DMS53 (cell line): ENCODE measurements at places on chromosomes 5 and 9.

DNA sequence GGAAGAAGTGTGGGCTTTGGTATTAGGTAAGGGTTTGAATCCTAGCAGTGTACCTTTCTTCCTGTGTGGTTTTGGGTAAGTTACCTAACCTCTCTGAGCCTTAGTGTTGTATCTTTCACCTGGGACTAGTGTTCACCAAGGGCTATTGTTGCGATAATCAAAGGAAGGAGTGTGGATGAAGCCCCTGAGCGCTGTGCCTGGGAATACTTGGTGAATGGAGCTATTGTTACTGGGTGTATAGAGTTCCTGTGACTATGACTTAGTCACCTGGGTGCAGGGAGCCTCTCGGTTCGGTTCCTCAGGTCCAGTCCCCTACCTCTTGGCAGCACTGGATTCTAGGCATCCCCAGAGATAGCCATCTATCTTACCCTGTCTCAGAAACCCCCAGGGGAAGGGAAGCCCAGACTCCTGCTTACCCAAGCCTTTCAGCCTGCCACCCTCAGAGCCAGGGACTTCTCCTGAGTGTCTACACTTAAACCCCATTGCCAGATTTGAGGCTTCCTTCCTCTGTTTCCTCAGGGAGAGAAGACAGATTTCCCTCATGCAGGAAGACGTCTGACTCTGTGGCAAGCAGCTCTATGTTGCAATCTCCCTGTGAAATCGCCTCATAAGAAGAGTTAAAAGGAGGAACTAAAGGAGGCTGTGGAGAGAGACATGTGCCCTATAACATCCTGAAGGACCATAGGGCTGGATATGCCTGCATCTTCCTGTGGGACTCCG lies 181.0 kb upstream of the PITX1 start:
- no peak for DNase-seq

DNA sequence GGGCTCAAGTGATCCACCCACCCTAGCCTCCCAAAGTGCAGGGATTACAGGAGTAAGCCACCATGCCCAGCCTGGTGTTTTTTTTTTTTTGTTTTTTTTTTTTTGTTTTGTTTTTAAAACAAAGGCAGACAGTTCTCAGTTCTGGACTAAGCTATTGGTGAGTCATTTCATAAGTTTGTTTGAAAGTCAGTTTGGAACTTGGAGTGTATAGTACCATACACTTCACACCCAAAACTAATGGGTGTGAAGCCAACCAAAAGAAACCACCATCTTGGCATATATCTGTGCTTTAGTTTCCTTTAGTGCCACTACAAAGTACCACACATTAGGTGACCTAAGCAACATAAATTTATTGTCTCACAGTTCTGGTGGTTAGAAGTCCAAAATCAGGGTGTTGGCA lies 13.4 kb downstream of the MAST4 start:
- DNase-seq = no peak

- DNase-seq = peak; percentile 31
Observed at GRCh38 chr5:89283728-89284493, 400.9 kb upstream of the MEF2C start.

GRCh38 chr9:2473681-2474080 lies 147.9 kb upstream of the VLDLR start:
- no peak for DNase-seq

- no peak for DNase-seq
Observed at GRCh38 chr9:79080536-79080935, 491.2 kb upstream of the TLE4 start.

DNA sequence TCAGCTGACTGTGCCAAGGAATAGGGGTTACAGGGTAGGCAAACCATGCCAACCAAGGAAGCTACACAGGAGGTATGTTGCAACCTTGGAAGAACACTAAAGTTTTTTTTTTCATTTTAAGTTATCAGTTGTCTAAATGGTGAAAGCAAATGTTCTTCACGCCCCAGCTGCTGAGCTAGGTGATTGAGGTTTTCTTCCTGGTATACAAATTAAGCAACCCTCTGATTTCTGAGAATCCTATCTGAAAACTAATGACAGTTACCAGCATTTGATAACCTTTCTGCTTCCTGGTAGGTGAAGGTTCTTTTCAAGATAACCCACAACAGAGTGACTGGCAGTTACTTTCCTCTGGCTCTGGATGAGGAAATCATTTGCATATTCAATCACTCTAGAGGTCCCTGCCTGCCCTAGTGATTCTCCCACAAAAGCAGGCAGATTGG lies 194.9 kb downstream of the ATP10B start:
- DNase-seq = no peak

- no peak for DNase-seq
Observed at GRCh38 chr5:59238126-59238902, 655.2 kb downstream of the PDE4D start.

GRCh38 chr5:116652903-116653302 lies 78.3 kb upstream of the SEMA6A start:
- DNase-seq = no peak

GRCh38 chr9:134454476-134454857 lies 128.2 kb downstream of the RXRA start:
- no peak for DNase-seq

DNA sequence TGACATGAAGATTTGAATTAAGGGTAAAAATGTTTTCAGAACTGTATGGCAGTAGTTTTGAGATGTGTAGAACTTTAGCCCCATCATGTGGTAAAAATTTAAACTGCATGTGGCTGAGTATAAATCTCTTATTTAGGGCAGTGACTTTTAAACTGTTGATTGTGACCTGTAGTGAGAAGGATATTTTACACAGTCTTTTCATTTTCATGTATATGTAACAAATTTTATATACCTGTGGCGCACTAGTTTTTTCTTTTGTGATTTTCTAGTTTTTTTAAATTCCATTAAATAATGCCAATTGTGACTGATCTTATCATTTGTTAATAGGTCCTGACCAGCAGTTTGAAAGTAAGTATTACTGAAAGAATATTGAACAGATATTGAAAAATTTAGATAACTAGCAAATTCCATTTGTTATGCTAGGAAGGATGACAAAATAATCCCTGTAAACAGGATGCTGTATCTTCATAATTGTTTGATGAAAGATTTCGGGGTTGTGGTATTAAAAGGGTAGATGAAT lies 47.2 kb downstream of the GPBP1 start:
- DNase-seq = peak; percentile 72
